ENCODE measurements at places on chromosomes 1 and 21.
A peak's percentile ranks its signal among the peaks of the same experiment; 100 is the strongest.

GRCh38 chr1:42152119-42152518 lies 1.1 kb upstream of the GUCA2B start:
- no peak for DNase-seq

GRCh38 chr1:150109586-150109985 lies 40.1 kb upstream of the PLEKHO1 start:
- no peak for DNase-seq

DNA sequence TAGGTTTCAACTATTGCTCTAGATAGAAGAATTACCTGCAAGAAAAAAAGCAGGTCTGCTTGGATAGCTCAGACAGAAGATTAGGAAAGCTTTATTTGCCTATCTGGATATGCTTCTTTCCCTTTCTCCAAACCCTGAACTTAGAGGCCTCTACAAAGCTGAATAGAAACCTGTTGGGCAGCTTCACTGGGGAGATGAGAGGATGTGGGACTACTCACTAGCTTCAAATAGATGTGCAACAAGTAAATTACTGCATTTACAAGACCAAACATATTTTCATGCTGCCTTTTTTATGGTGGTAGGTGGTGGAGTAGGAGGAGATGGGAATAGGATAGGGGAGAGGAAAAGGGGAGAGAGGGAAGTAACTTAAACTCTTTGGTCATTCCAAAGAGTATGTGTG lies 6.4 kb downstream of the CLCA2 start:
- no peak for DNase-seq

- no peak for DNase-seq
Measured at GRCh38 chr1:93695411-93696005, 13.9 kb upstream of the BCAR3 start.

DNA sequence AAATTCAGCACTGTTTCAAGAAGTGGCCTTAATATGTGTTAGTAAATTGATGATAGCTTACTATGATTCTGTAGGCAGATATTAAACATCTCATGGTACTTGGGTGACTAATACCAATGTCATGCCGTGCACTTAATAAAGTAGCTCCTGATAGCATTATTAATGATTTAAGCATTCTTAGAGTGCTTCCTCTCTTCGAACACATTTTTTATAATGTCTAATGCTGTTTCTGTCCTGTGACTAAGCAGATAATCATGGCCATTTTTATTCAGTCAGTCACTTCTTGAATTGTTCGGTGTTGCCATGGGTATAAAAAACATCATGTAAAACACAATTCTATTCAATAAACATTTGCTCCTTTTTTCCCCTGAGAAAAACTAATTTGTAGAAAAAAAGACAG lies 804.6 kb upstream of the ADGRL4 start:
- DNase-seq, result no peak

DNA sequence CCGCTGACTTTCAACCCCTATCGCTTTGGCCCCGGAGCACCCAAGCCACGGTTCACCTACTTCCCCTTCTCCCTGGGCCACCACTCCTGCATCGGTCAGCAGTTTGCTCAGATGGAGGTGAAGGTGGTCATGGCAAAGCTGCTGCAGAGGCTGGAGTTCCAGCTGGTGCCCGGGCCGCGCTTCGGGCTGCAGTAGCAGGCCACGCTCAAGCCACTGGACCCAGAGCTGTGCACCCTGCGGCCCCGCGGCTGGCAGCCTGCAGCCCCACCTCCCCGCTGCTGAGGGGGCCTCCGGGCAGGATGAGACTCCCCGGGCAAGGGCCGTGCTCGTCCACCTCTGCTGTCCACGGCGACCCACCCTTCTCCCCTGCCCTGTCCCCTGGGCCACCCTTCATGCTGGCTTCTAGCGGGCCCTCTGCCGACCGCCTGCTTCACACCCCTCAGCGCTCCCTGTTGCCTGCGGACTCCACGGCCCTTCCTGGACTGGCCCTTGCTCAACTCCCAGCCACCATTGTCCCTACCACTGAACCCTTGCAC lies 92.2 kb upstream of the TRABD2B start:
- DNase-seq, result no peak

GRCh38 chr1:54888080-54888733 lies 1.2 kb upstream of the DHCR24 start:
- no peak for DNase-seq

- DNase-seq, result no peak
Measured at GRCh38 chr1:207314816-207315215, 6.7 kb upstream of the CD55 start.

- no peak for DNase-seq
Measured at GRCh38 chr1:112794654-112795239, 79.6 kb upstream of the PPM1J start.

- DNase-seq, result no peak
Measured at GRCh38 chr1:183953031-183953430, 84.5 kb downstream of the COLGALT2 start.

GRCh38 chr1:9453779-9454418 lies 85.4 kb upstream of the SLC25A33 start:
- no peak for DNase-seq

- no peak for DNase-seq
Measured at GRCh38 chr1:3149277-3149676, 80.3 kb downstream of the PRDM16 start.

DNA sequence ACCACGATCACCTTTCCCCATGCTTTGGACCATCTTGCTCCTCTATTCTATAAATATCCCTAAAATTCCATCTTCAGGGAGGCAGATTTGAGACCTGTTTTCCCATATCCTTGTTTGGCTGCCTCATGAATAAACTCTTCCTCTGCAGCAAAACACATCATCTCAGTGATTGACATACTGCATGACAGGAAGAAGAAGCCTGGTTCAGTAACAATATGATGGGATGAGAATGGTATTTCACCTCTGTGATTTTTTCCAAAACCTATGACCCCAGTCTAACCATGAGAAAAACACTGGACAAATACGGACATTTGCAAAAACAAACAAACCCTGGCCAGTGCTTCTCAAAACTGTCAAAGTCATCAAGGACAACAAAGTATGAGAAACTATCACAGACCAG lies 53.8 kb upstream of the ZSWIM5 start:
- DNase-seq, result no peak

- DNase-seq, result no peak
Measured at GRCh38 chr1:175675017-175675416, 68.4 kb downstream of the TNR start.

DNA sequence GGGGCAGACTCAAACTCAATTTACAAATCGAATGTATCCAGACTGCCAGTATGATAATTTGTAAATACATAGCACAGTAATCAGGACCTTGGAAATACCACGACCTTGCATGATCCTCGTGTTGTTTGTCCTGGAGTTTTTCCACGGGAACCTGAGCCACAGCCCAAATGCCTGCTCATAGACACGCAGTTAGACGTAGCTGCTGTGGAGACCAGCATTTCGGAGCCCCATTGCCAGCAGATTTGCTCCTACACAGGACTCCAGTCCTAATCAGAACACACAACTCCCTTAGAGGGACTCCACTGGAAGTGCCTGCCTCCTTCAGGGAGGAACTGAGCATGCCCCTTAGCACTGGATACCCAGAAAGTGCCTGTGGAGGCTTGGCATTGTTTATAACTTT lies 163.2 kb downstream of the GALNT2 start:
- no peak for DNase-seq

- no peak for DNase-seq
Measured at GRCh38 chr1:17582124-17582774, 42.8 kb downstream of the ARHGEF10L start.

GRCh38 chr1:85413169-85413568 lies 51.8 kb downstream of the DDAH1 start:
- no peak for DNase-seq

DNA sequence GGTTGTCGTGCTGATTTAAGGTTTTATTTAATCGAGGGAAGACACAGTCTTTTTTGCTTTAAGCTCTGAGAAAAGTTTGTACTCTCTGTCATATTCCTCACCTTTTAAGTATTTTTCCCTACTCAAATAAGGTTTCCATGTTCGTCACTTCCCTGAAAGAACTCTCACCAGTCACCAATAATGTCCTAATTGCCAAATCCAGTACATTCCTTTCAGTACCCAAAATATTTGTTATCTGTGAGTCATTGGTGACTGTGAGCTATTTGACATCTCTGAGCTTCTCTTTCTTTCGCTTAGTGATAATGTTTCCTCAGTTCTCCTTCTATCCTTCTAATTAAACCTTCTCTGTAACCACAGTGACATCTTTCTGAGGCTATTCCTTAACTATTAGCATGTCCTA lies 874.2 kb upstream of the ADGRL2 start:
- DNase-seq, result no peak

DNA sequence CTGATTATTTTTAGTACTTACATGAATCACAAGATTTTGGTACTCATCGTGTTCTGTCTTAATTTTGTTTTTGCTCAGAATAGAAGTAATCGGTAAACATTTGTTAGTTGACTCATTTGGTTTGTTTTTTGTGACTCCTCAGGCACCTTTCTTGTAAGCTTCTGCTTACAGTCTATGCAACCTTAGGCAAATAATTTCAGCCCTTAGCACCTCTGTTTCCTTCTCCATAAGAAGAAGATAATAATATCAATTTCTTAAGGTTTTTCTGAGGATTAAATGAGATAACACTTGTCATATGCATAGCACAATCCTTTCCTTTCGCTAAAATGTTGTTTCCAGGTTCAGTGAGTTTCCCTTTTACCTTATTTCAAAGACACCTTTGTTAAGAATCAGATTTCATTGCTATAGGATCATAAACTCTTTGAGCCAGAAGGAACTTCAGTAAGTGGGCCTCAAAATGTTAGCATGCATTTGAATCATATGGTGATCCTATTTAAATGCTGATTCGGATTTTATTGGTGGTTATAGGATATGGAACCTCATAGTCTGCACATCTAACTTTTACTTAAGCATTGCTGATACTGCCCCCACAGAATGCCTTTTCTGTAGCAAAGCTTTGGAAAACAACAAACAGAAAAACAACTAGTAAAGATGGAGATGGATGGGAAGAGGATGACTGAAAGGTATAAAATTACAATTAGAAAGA lies 272.7 kb upstream of the CACYBP start:
- no peak for DNase-seq

- DNase-seq, result peak; percentile 26
Measured at GRCh38 chr1:9066945-9067807, 2.3 kb downstream of the SLC2A5 start.

DNA sequence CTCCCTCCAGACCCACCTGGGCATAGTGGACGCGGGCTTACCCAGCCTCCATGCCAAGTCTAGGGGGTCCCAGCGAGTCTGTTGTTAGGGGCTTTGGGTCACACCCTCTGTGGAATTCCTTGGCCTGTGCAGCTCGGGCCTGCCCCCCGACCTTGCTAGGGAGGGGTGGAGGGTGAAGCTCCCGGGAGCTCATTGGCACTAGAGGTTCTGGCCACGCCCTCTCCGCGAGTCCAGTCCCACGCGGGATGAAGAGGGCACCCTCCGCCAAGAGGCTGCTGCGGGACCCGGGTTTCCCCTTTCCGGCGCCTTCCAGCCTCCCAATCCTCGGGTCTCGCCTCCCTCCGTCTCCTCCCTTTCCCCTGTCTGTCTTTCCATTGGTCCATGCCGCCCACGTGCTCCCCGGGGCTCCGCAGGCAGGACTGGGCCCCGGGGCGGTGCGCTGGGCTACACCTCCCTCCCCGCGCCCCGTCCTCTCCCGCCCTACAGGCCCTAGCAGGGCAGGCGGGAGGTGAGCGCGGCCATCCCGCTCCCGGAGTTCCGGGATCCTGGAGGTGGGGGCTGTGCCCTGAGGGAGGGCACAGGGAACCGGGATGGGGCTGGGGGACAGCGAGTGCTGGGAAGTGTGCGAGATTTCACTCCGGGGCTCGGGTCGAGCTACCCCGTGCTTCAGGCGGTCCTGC lies 3.5 kb downstream of the RUSC1 start:
- DNase-seq, result peak; percentile 97

- DNase-seq, result no peak
Measured at GRCh38 chr1:119075614-119076013, 64.8 kb downstream of the WARS2 start.

- no peak for DNase-seq
Measured at GRCh38 chr1:160578175-160578524, 1.1 kb downstream of the CD84 start.

Measured in RPMI8226 (cell line).